ENCODE measurements at places on chromosomes 11 and 22.

DNA sequence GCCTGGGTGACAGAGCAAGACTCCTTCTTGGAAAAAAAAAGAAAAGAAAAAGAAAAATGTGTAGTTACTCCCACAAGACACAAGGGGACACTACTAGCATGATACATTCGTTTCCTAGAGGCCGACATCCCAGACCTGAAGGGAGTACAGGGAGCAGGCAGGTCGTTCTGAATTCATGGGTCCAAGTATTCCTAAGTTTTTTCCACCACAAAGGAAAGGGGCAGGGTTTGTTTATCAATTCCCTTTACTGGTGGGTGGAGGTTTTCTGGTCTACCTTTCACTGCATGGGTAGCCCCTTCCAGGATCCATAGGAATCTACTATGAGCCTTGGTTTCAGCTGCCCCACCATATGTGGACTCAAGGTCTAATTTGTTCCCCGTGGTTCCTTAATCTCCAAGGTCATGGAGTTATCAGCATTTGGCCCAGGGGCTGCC, 11.8 kb downstream of the TIGD3 start:
- DNase-seq, result peak; percentile 83

- no peak for DNase-seq
Measured at GRCh38 chr11:134181707-134182106, 42.1 kb downstream of the NCAPD3 start.

- DNase-seq, result no peak
Measured at GRCh38 chr11:76025068-76025467, 181.2 kb downstream of the WNT11 start.

DNA sequence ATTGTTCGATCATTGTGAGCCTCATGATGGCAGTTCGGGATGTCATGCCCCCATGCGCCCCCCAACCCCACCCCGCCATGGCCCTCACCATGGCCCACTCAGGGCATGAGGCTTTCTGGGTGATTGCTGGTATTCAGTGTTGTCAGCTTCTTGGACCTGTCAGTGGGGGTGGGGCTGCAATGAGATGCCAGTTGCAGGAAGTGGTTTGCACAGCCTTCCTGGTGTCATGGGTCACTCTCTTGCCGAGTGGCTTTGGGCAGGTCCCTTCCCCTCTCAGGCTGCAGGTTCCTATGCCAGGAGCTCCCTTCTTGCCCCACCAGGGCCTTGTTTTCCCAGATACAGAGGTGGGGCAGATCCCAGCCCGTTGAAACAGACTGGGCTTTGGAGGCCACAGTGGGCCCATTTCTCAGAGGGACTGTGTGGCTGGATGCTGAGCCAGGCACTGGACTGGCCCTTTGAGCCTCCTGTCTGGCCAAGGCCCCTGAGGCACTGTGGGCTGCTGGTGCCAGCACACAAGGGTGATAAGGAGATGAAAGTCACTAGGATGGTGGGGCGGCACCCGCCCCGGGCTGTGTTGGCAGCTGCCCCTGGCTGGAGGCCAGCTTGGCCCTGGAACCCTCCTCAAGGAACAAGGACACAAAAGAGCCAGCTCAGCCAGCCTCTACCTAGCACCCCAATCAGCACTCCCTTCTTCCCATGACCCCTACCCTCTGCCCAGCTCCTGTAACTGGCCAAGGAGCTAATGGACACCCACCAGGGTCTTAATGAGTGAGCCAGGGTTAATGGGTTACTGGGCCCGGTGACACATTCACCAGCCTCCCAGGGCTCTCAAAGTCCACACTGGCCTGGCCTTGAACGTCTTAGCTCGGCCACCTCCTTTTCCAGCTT, 1.5 kb upstream of the GGT1 start:
- peak; percentile 10 for DNase-seq
